ENCODE measurements at places on chromosomes 12 and 14.

DNA sequence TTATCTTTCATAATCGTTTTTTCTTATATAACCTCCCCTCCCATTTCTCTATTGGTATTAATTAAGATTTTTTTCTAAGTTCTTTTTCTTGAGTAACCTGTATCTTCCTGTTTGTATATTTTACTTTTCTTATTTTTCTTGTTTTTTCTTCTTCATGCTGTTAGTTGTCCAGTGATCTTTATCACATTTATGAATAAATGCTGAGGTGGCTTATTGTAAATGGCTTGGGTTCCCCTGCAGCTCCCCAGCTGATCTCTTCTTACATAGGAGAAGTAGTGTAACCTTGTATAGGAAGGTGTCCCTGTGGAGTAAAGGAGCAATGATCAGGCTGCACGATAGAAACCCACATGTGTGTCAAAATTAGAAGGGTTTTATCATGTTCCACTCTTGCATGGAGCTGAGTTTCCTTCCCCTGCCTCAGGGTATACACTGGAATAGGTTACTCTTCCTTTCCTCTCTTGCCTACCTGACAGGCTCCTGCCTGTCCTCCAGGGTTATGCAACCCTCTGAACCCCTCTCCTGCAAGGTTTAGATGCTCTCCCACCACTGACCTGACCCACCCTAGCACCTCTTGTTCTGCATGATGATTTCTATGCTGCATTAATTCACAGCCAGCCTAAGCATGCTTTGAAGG, 334.8 kb upstream of the RGS6 start:
- DNase-seq: no peak

DNA sequence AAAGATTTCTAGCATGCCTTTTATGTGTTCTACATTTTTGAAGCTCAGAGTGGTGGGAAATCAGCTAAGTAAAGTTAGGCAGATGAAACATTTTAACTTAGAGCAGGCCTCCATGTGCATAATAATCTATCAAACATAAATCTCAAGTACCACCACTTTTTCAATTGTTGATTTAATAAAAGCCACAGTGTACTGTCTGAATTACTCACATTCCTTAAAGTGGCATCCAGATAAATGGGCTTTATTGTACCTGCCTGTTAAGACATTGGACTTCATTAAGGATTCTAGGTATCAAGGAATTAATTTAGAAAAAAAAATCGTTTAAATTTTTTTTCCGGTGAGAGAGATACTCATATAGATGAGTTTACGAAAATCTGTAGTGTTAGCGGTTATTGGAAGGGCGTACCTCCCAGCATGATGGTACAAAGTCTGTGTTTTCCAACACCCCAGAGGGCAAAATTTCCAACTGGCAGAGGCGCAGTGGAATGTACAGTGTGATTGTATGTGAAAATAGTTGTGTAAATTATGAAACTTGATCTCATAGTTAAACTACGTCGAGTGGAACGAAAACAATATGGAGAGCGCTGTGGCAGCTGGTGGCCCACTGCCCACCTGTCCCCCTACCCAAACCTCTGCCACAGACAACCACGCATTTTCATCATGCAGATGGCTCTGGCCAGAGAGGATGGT, 25.0 kb downstream of the ELK3 start:
- DNase-seq: no peak

GRCh38 chr12:113365639-113366395, 7.4 kb downstream of the PLBD2 start:
- DNase-seq: no peak

GRCh38 chr12:95862038-95862437, 3.3 kb downstream of the SNRPF start:
- DNase-seq: no peak

- DNase-seq: no peak
Observed at GRCh38 chr14:62462988-62463387, 582.3 kb downstream of the KCNH5 start.

DNA sequence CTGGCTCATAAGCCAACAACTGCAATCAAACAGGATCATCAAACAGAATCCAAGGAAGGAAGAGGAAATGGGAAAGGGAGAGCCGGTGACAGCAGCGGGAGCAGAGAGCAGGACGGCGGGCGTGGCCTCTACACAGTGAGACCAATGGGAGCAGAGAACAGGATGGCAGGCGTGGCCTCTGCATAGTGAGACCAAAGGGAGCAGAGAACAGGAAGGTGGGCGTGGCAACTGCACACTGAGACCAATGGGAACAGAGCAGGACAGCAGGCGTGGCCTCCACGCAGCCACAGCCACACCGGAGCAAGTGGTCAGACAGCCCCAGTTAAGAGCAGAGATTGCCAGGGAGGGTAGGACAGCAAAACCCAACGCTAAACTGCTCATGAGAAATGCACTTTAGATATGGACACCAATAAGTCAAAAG, 16.4 kb downstream of the LRCOL1 start:
- peak; percentile 97 for DNase-seq

All from H9 (cell line).